ENCODE measurements at places on chromosomes 7 and 10.

GRCh38 chr7:87154166-87154565 is 1.9 kb downstream of the DMTF1 start:
- DNase-seq = no peak

- DNase-seq = no peak
Observed at GRCh38 chr7:123571684-123572083, 14.1 kb upstream of the NDUFA5 start.

GRCh38 chr10:72039377-72039776 is 49.0 kb downstream of the SPOCK2 start:
- DNase-seq = no peak

GRCh38 chr10:61376908-61377368 is 76.2 kb downstream of the TMEM26 start:
- DNase-seq = no peak
